GM23248 (cell line): ENCODE measurements at places on chromosomes 5 and 9.

DNA sequence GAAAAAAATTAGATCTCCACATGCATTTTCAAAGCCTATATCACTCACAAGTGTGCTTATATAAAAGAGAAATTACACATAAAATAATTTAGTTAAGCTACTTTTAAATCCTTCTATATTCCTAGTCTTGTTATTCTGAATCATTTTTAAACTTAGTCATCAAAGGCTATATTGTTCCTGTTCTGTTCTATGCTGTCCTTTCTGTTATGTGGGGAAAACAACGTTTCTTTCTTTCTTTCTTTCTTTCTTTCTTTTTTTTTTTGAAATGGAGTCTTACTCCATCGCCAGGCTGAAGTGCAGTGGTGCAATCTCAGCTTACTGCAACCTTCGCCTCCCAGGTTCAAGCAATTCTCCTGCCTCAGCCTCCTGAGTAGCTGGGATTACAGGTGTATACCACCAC, 389.2 kb upstream of the FTMT start:
- H3K27me3 ChIP-seq = no peaks in the 10 kb centered on the region
- no peak overlapping the region for H3K4me3 ChIP-seq
- H3K36me3 ChIP-seq = no peaks in the 10 kb centered on the region
- H3K4me1 ChIP-seq = no peaks in the 10 kb centered on the region

GRCh38 chr5:120690621-120691407, 226.7 kb downstream of the PRR16 start:
- H3K36me3 ChIP-seq = no peaks in the 10 kb centered on the region
- H3K27ac ChIP-seq = no peak overlapping the region
- no peaks in the 10 kb centered on the region for H3K4me1 ChIP-seq
- no peak overlapping the region for H3K4me3 ChIP-seq

GRCh38 chr9:114551750-114552685, 35.6 kb upstream of the ATP6V1G1 start:
- DNase-seq = peak; percentile 99
- 0 out of 2 replicates have a peak overlapping the region, but pooled peaks have one; percentile 23 for H3K4me3 ChIP-seq
- H3K27ac ChIP-seq = peak overlapping the region; percentile 91

DNA sequence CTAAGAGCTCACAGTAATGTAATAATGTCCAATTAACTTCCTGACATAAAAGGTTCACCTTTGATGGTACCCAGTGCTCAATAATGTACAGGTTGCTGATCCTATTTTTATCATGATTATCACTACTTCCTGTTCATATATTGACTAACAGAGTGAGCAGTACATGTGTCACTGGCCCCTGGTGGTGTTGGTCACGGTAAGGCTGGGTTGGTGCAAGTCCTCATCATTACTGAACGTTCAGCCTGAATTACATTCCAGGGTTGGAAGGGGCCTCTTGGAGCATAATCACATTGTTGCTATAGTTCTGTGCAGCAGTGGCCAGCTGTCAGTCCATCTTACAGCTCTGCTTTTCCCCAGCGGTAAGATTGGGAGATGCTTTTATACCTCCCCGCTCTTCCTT, 24.2 kb upstream of the CKMT2 start:
- H3K27ac ChIP-seq = no peak overlapping the region
- H3K36me3 ChIP-seq = no peaks in the 10 kb centered on the region
- H3K4me3 ChIP-seq = no peak overlapping the region
- no peaks in the 10 kb centered on the region for H3K27me3 ChIP-seq

DNA sequence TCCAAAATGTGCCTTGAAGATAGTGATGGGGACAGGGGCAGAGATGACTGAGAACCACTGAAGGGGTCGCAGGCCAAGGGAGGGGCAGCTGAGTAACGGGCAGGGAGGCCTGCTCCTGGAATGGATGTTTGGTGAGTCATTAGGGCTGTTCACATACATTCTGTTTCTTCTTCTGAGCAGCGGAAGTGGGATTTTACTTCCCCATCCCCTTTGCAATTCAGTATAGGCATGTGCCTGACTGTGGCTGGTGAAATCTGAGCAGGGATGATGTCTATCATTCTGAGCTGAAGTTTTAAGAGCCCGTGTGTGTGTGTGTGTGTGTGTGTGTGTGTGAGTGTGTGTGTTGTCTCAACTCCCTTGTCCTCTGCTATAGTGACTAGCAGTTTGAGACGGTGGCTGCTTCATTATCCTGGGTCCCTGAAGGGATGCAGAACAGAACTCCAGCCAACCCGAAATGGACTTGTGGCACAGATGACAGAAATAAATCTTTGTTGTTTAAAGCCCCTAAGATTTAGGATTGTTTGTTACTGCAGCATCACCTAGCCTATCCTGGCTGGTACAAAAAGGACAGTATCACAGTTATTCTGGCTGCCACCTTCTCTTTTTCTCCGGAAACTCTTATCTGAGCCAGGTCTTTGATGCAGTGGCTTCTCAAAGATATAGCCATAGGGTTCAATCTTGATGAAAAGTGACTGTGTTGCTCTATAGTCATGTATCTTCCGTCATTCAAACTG, 29.2 kb upstream of the TGFBI start:
- H3K4me3 ChIP-seq = no peak overlapping the region
- peak; percentile 73 for DNase-seq
- peak overlapping the region; percentile 65 for H3K27ac ChIP-seq
- peaks cover 76% of the 10 kb centered on the region for H3K4me1 ChIP-seq
- H3K27me3 ChIP-seq = no peaks in the 10 kb centered on the region

- H3K27me3 ChIP-seq = peaks cover 8% of the 10 kb centered on the region; the same call in 1 of the 2 replicates
- DNase-seq = no peak
- H3K4me1 ChIP-seq = no peaks in the 10 kb centered on the region
These were observed 33.6 kb upstream of the MEGF10 start for GRCh38 chr5:127256886-127257597.

DNA sequence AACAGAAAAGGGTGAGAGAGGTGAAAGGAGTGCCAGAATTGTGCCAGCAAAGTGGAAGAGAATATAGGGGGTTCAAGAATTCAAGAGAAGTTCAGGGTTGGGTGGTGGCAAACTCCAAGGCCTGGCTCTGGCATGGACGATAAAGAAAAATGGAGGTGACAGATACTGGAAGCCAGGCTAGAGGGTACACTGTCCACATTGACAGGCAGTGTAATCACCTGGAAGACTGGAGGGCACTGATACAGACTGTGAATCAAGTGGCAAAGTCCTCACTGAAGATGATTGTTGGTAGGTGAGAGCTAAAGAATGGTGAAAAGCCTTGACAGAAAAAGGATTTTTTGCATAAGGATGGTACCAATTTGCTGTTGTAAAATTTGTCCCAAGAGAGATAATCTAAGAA, 7.1 kb downstream of the SAR1B start:
- no peaks in the 10 kb centered on the region for H3K4me1 ChIP-seq
- no peak overlapping the region for H3K4me3 ChIP-seq
- peaks cover 16% of the 10 kb centered on the region for H3K36me3 ChIP-seq
- no peaks in the 10 kb centered on the region for H3K27me3 ChIP-seq
- no peak overlapping the region for H3K27ac ChIP-seq

GRCh38 chr9:96048104-96048955, 172.8 kb downstream of the ERCC6L2 start:
- no peak overlapping the region for H3K27ac ChIP-seq
- H3K27me3 ChIP-seq = peaks cover 4% of the 10 kb centered on the region; the same call in 1 of the 2 replicates
- no peaks in the 10 kb centered on the region for H3K4me1 ChIP-seq
- no peak overlapping the region for H3K4me3 ChIP-seq
- no peaks in the 10 kb centered on the region for H3K36me3 ChIP-seq
- no peak for DNase-seq

GRCh38 chr5:36055984-36056383, 10.7 kb downstream of the UGT3A2 start:
- DNase-seq = no peak
- H3K4me3 ChIP-seq = no peak overlapping the region
- peaks cover 13% of the 10 kb centered on the region for H3K4me1 ChIP-seq
